Activated T-helper 1 cell treated with anti-CD3 and anti-CD28 coated beads, Interleukin-2, amount 50 U/mL, for 16 hours (primary cell): ENCODE measurements at places on chromosomes 5 and 9.

GRCh38 chr9:12956261-12956660 is 181.4 kb downstream of the LURAP1L start:
- DNase-seq = no peak

GRCh38 chr5:146770980-146771379 is 107.6 kb downstream of the PPP2R2B start:
- no peak for DNase-seq

- DNase-seq = no peak
These were observed 131.1 kb downstream of the TLE1 start for GRCh38 chr9:81558091-81558830.

DNA sequence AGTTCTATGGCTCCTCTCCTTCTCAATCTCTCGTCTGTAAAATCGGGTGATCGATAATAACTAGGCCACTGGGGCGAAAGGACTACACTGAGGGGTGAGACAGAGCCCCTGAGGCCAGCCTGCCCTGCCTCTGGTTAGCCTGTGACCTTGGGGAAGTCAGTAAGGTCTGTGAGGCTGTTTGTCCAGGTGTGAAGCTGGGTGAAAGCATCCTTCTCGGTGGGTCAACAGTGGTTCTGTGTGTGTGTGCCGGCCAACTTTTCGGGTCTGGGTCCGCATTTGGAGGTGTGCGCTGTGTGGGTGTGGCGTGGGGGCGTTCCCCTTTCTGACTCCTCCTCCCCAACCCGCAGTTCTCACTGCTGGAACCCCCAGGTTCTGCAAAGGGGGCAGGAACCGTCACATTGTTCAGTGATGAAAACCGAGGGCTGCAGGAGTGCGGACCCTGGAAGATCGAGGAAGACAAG is 5.0 kb upstream of the RNF44 start:
- peak; percentile 42 for DNase-seq
